ENCODE measurements at places on chromosomes 12 and 14.

- DNase-seq: no peak
These were observed 164.9 kb downstream of the PHETA1 start for GRCh38 chr12:111203969-111204368.

DNA sequence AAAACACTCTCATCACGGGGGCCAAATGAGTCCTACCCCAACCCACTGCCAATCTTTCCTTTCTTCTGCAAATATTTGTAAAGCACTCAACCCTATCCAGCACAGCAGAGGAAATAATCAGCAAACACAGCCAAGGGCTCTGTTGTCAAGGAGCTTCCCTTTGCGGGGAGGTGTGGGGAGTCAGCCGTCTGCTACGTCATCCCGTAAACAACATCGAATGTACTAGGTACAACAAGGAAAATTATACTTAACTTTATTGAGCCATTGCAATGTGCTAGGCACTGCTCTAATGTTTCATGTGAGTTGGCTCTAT is 22.8 kb downstream of the TMEM63C start:
- no peak for DNase-seq

DNA sequence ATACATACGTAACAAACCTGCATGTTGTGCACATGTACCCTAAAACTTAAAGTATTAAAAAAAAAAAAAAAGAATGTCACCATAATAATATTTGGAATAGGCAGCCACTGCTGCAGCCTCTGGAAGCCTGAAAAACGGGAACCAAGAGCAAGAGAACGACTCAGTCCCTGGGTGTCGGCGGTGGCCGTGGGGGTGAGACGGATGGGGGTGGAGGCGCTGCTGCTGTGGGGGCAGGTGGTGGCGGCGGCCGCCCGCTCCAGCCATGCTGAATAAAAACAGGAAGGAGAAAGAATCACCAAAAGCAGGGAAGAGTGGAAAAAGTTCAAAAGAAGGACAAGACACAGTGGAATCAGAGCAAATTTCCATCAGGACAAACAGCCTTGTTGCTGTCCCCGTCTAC is 46.9 kb downstream of the ZFYVE21 start:
- no peak for DNase-seq

DNA sequence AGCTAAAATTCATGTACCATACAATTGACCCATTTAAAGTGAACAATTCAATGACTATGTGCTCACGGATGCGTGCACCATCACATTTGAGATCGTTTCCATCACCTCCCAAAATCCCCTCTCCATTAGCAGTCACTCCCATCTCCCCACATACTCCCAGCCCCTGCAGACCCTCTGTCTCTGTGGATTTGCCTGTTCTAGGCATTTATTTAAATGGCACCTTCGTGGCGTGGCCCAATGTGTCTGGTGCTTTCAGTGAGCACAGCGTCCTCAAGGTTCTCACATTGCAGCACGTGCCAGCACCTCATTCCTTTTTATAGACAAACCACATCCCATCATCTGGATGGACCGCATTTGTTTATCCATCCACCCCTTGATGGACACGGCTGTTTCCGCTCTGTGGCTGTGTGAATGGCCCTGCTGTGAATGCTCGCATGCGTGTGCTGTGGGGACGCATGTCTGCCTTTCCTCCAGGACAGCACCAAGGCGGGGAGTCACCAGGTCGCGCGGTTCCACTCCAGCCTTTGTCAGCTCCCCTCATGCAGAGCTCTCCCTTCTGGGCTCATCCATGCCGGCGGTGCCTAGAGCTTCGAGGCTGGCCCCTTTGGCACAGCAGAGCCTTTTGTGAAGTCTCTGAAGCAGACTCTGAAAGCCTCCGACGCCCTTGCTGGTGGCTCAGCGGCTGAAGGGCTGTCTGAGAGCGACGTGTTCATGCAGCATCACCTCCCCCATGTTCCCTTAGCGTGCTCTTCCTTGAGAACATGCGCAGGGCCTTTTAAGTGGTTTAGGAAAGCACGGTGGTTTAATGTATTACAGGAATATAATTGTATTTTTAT is 184.4 kb downstream of the KIF26A start:
- no peak for DNase-seq

GRCh38 chr12:15581006-15581405 is 208.2 kb downstream of the EPS8 start:
- no peak for DNase-seq

DNA sequence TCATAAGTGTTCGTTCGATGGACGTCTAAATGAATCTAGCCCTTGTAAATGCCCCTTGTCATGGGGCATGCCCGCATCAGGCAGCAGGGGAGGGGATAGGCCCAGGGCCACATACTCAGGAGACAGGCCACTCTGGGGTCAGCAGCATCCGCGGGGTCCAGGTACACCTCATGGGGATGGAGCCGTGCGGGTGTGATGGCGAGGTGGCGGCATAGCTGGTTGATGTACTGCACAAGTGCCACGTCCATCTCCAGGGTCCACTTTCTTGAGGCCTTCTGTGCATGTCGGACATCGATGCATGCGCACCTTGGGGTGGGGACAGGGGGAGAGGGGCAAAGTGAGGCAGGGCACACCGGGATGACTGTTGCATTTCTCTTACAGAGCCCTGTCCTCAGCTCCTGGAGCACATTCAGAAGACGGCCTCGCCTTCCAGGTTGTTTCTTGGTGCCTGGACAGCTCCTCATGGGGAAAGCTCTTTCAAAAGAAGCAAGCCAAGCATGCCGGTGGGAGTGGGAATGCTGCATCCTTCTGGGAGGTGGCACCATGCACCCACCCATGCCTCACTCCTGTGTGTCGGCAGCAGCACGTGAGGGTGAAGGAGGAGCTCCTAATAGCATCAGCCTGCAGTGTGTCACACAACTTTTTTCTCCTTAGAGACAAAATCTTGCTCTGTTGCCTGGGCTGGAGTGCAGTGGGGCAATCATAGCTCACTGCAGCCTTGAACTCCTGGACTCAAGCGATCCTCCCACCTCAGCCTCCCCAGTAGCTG is 47.4 kb downstream of the TRAFD1 start:
- no peak for DNase-seq

GRCh38 chr14:56580221-56580711 is 668 bp downstream of the TMEM260 start:
- DNase-seq: no peak

DNA sequence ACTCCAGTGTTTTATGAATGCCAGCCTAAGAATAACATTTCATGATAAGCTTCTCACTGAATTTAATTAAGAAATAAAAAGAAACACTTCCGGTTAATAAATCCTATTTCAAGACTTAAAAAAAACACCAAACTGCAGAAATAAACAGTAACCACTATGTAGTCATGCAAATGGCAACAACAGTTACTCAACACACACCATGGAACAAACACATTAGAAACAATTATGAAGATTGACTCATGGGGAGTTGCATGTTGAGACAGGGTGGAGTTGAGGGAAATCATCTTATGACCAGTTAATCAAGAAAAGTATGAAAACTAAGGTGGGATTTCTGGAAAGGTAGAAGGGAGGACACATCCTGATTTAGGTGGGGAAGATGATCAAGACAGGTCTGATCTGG is 52.7 kb downstream of the PLBD1 start:
- DNase-seq: no peak

- no peak for DNase-seq
These were observed 7.1 kb upstream of the KRT84 start for GRCh38 chr12:52392465-52393007.

DNA sequence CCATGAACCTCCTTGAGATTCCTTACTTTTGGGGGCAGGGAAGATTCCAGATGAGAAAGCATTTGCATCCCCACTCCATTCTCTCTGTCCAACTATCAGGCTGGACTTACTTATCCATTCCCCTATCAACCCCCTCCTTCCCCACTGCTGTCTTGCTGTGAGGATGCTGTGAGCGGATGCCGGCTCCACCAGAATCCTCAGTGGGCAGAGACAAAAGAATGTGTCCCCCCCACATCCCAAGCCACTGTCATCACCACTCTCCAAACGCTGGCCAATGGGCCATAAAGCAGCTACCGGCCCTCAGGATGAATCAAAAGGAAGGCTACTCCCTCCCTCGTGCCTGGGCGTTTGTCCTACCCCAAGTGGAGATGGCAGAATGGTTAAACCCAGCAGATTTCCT is 173.0 kb upstream of the NTF3 start:
- no peak for DNase-seq

- no peak for DNase-seq
These were observed 811.5 kb upstream of the SEL1L start for GRCh38 chr14:82345184-82345583.

DNA sequence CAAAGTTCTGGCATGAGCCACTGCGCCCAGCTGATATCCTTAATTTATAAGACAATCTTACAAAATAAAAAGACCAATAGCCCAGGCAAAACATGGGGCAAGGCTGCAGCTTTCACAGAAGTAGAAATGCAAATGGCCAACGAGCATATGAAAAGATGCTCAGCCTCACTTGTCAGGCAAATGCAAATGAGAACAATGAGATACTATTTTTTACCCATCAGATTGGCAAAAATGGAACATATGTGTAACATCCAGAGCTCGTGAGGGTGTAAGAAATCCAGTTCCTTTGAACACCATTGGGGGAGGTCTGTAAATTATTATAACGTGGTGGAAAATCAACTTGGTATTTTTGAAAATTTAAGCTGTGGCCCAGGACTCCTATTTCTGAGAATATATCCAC is 14.6 kb downstream of the MAP1LC3B2 start:
- no peak for DNase-seq
